Non-pigmented ciliary epithelial cell (primary cell): ENCODE measurements at places on chromosomes 7 and 10.
A peak's percentile ranks its signal among the peaks of the same experiment; 100 is the strongest.

DNA sequence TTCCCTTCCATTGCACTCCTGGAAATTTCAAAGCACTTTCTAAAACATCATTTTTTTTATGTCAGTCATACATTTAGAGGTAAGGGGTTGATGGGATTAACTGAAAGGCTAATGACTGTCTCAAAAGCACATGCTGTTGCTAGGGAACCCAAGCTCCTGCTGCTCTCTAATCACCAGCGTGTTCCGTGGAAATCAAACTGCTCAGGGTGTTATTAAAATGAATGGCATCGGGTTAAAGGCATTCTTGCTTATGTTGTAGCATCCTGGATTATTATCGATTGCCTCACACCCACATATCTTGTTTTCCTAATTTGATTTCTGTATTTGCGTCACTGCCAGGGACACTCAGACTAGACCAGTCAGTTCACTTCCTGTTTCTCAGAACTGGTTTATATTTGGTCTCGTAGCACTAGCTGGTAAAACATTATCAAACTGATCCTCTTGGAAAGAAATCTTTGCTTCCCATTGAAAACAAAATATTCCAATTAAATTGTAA is 216.5 kb upstream of the MKLN1 start:
- DNase-seq, result peak; percentile 61

GRCh38 chr10:125883211-125883610 is 2.1 kb upstream of the DHX32 start:
- DNase-seq, result no peak

DNA sequence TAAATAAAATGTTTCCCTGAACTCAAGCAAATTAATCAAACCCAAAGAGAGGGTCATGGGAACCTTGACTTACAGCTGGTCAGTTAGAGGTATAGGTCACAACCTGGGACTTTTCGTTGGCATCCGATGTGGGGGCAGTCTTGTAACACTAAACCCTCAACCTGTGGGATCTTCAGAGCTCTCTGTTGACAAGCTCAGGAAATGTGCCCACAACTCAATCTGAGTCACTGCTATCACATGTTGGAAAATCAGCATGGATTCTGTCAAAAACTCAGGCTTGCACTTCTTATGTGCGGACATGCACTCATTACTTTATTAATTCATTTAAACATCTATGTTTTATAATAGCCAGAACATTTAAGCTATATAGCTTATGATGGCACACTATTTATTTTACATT is 424.6 kb upstream of the SORCS1 start:
- no peak for DNase-seq

- no peak for DNase-seq
These were observed 302 bp upstream of the EN2 start for GRCh38 chr7:155457544-155458110.

- no peak for DNase-seq
These were observed 275.5 kb downstream of the PLXDC2 start for GRCh38 chr10:20091698-20092097.
